NCI-H1092 treated with DMSO at 0.1 percent for 48 hours (cell line): ENCODE measurements at places on chromosomes 7 and 10.

GRCh38 chr7:105304040-105304895, 84.5 kb downstream of the SRPK2 start:
- no peak for DNase-seq

GRCh38 chr7:114303301-114303700, 111.3 kb upstream of the FOXP2 start:
- no peak for DNase-seq

DNA sequence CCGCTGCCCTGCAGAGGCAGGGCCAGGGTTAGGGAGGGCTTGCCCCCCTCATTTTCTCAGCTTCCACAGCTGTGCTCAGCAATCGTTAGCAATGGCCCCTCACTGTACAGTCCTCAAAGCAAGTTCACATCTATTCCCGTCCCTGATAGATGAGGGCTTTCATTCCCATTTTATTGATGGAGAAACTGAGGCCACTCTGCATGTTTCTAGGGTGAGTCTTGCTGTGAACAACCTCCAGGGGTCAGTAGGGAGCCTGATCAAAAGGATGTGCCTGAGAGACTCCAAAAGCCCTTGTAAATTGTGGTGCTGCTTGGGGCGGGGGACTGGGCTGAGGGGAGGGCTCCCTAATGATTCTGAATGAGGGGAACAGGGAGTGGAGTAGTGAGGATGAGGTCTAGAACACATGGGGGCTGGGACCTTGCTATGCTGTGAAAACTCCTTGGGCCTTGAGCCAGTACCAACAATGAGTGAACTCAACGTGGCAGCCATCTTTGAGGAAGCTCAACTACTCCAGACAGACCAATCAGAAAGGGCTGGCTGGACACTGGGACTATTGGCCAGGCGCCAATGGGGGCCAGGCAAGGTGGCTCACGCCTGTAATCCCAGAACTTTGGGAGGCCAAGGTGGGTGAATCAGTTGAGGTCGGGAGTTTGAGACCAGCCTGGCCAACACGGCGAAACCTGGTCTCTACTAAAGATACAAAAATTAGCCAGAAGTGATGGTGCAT, 6.7 kb upstream of the GRIFIN start:
- no peak for DNase-seq

GRCh38 chr7:36726311-36726710, 2.0 kb upstream of the AOAH start:
- no peak for DNase-seq

- DNase-seq: no peak
These were observed 2.8 kb upstream of the HIBADH start for GRCh38 chr7:27665531-27665930.

GRCh38 chr7:150831851-150832250, 20.5 kb upstream of the AOC1 start:
- no peak for DNase-seq

- DNase-seq: peak; percentile 11
These were observed 2.0 kb downstream of the SEMA3D start for GRCh38 chr7:85184599-85185423.

GRCh38 chr7:13518738-13519137, 470.7 kb downstream of the ETV1 start:
- DNase-seq: no peak

DNA sequence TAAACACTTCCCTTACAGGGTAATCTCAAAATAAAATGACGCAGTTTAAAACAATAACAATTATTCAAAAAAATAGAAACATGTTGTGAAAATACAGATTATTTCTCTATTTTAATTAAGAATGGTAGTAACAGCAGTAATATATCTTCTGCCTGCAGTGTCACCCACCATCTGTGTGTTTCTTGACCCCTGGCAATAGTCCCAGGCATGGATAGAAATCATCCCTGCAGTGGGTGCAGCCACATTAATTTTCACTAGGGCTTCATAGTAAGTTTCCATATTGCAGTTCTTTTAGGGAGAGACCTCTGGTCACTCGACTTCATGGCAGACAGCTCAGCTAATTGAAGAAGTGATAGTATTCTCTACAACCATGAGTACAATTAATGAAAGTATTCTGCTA, 470.1 kb upstream of the TEX47 start:
- no peak for DNase-seq

GRCh38 chr7:155289107-155289506, 8.6 kb upstream of the INSIG1 start:
- DNase-seq: no peak

DNA sequence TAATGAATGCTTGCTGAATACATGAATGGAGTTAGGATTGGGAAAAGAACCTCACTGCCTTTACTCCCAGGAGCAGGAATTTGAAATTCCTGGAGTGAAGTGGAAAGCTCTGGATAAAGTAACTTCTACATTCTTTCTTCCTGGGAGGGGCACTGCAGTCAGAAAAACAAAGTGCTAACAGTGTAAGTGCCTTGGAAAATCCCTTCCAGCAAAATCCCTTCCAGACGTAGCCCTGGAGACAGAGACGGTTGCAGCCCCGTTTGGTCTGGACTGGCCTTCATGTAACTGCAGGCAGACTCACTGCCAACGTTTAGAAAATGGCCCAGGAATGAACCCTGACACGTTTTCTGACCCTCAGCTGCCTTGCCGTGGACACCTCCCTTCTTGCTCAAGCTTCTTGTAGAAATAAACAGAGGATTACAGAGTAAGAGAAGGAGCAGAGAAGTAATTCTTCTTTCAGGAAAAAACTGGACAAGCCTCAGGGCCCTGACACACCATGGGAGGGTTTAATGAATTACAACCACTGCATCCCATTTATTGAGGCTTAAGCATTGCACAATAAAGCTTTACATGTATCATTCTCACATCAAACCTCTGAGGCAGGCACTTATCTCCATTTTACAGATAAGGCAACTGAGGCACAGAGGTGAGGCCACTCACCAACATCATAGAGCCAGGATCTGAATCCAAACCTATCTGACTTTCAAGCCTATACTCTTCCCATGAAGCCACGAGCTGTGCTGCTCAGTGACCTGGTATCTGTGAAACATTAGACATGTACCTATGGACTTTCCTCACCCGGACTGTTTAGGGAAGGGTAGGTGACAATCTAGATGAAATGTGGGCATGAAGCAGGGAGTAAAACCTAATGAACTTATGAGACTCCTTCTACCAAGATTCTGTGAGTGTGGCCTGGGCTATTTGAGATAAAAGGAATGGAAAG, 7.8 kb downstream of the ITPRIP start:
- DNase-seq: no peak

- no peak for DNase-seq
These were observed 235.1 kb downstream of the ARHGAP12 start for GRCh38 chr10:31693491-31693890.

DNA sequence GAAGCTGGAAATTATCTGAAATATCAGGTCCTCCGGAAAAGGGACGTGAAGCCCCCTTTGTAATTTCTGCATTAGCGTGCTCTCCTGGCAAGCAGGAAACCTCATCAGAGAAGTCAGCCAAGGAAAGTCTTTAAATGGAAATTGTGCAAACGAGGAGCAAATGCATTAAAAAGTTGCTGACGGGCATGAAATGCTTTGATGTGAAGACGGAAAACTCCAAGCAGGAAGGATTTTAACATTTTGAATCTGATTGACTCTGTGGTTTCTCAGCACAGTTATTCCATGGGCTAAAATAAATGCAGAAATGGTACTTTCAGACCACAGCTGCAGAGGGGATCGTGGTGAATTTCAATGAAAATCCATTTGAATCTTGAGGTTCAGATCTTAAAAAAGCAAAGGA, 167.8 kb downstream of the AHR start:
- DNase-seq: no peak

GRCh38 chr10:78543749-78544362, 510.2 kb downstream of the RPS24 start:
- DNase-seq: no peak
